SW 1271 (cell line): ENCODE measurements at places on chromosomes 6 and 20.

GRCh38 chr6:13368079-13368730 lies 39.9 kb upstream of the TBC1D7 start:
- no peak for DNase-seq

DNA sequence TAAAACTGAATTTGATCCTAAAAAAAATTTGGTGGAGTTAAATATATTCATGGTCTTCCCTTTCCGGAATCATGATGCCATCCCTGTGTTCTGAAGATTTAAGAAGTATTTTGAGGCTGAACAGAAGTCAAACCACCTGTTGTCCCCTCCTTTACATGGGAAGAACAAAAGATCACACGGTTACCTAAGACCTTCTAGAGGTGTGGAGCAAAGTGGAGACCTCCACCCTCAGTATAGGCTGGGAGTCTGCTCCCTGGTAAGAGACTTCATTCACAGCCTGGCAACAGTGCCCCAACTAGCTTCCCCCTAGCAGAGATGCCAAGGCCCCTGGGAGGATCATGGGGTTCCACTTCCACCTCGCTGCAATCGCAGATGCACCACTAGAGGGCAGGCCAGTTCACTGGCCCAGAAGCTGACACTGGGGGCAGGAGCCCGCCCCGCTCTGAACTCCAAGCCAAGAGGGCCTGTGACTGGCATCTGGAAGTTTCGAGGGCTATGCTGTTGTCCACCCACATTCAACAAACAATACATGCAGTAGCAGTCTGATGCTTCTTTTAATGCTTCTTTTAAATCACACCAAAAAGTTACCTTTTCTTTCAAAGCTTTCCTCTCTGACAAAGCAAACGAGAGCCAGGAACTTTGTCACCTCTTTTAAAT lies 19.5 kb upstream of the UBE2J1 start:
- no peak for DNase-seq

- DNase-seq = no peak
Measured at GRCh38 chr6:13142611-13143010, 185.7 kb downstream of the TBC1D7 start.

- DNase-seq = no peak
Measured at GRCh38 chr6:14751645-14752175, 494.2 kb upstream of the JARID2 start.

DNA sequence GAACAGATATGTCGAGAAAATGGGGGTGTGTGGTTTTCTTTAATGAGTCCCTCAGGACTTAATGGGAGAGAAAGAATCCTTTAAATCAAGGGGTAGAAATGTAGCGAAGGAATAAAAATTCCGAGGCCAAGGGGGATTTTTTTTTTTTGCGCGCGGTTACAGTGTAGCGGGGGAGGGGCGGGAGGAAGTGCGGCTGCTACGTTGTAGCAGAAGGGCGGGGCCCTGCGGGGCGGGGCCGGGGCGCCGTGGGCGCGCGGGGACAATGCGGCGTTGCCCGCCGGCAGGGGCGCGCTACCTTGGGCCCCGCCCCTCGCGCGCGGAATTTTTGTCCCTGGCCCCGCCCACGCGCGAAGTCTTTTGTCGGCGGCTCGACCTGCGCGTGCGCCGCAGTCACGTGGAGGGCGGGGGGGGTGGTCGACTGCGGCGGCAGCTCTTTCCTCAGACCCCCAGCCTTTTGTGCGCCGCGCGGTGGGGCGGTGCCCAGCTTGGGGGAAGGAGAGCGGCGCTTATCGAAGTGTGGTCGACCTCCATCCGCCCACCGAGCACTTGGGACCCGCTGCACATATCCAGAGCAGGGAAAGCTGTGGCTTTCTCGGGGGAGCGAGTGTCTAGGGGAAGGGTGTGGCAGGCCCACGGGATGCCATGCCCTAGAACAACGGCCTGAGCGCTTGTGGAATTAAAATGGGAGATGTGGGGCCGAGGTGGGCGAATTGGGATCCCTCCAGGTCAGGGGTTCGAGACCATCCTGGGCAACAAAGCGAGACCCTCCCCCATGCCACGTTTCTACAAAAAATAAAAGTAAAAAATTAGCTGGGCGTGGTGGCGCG lies 1.3 kb downstream of the TUBB start:
- DNase-seq = peak; percentile 46

- no peak for DNase-seq
Measured at GRCh38 chr6:2196079-2196679, 49.2 kb downstream of the GMDS start.

GRCh38 chr20:38935967-38936407 lies 9.8 kb downstream of the FAM83D start:
- DNase-seq = no peak

- DNase-seq = no peak
Measured at GRCh38 chr6:19789100-19789803, 47.9 kb upstream of the ID4 start.

DNA sequence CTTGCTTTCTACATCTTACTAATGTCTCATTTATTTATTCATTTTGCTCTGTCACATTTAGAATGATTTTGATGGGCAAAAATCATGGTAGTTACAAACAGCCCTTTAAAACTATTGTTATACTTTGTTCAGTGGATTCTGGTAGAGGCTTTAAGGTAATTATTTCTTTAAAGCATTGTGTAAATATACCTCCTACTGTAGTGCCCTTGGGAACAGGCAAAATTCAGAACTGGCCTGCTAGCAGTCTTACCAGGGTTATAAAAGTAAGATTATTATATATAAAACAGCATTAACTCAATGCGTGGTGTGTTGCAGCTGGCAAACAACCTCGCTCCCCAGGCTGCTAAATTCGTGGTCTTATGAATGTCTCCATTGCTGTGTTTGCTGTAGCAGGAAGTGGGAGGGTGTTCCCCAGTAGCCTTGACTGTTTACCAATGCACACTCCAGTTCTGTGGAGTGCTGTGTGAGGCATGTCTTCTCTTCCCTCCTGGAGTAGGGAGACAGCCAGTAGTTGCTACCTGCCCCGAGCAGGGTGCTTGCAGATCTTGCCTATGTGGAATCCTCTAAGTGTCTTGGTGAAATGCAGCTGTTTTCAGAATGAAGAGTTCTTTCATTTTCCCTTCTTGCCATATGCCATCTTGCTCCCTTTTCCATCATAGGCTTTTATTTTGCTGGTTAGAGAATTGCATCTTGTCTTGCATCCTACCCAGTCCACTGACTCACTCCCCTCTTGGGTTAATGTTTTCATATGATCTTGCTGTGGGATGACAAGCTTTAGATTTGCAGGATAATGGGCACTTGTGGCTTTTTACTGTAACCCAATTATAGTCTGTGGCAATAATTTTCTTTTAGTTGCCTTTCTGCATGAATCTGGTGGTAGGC lies 45.3 kb downstream of the IGF2R start:
- no peak for DNase-seq

DNA sequence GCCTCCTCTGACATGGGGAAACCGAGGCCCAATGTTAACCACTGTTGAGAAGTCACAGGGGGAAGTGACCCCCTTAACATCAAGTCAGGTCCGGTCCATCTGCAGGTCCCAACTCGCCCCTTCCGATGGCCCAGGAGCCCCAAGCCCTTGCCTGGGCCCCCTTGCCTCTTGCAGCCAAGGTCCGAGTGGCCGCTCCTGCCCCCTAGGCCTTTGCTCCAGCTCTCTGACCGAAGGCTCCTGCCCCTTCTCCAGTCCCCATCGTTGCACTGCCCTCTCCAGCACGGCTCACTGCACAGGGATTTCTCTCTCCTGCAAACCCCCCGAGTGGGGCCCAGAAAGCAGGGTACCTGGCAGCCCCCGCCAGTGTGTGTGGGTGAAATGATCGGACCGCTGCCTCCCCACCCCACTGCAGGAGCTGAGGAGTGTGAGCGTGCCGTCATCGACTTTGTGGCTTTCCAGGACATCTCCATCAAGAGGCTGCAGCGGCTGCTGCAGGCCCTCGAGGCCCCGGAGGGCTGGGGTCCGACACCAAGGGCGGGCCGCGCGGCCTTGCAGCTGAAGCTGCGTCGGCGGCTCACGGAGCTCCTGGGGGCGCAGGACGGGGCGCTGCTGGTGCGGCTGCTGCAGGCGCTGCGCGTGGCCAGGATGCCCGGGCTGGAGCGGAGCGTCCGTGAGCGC lies 1.6 kb downstream of the TNFRSF6B start:
- no peak for DNase-seq

GRCh38 chr6:145315982-145316600 lies 419.2 kb downstream of the EPM2A start:
- no peak for DNase-seq

GRCh38 chr20:60428651-60429050 lies 470.4 kb downstream of the CDH26 start:
- no peak for DNase-seq

GRCh38 chr6:166201878-166202277 lies 34.2 kb upstream of the TBXT start:
- no peak for DNase-seq

GRCh38 chr6:84046755-84047154 lies 13.2 kb downstream of the MRAP2 start:
- no peak for DNase-seq

- peak; percentile 57 for DNase-seq
Measured at GRCh38 chr6:33344701-33345697, 27.5 kb upstream of the ZBTB22 start.

DNA sequence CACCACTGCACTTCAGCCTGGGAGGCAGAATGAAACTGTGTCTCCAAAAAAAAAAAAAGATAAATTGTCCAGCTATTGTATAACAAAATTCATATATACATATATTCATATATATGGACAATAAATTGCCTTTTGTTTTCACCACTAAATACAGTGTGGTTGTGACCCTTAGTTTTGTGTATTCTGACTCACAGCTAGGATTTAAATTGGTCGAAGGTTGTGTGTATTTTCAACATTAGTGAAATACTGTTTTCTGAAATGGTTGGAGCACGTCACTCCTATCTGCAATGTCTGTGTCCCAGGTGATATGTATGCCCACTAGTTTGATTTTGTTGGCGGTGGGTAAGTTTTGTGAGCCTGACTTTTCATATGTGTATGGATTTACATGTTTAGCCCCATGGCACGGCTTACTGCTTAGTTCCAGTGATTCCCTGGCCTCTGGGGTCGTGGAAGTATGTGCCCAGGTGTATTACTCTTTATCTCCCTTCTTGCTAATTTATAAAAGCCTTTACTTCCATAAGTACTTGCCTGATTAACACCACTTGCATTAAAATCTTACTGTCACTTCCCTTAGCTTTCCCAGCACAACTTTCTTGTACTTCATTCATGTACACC lies 33.3 kb downstream of the JARID2 start:
- no peak for DNase-seq

GRCh38 chr6:19841181-19841580 lies 4.0 kb downstream of the ID4 start:
- DNase-seq = no peak

DNA sequence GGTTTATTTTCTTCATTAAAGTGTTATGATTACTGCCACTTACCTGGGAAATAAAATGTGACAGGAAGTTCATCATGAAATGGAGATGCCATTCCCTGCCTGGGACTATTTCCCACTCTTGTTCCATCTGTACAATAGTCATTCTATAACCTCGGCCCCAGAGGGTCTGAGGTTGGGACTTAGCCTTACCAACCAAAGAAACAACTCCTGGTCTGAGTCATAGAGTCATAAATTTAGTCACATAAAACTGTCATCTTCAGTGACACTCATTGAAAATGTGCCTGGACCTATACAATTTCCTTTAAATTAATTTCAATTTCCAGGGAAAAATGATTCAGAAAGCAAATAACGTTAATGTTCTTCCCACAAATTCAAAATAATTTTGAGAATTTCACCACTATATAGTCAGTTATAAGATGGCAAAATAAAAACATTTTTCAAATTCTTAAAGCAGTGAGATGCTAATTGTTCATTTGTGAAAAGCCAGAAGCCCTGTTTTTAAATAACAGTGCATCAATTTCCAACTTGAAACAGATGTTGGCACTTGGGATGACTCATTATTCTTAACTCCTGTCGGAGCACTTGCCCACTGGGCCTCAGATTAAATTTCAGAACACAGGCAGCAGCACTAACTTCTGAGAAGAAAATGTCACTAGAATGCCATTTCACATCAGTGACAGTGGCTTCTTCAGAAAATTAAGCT lies 201.2 kb upstream of the SMLR1 start:
- DNase-seq = no peak

DNA sequence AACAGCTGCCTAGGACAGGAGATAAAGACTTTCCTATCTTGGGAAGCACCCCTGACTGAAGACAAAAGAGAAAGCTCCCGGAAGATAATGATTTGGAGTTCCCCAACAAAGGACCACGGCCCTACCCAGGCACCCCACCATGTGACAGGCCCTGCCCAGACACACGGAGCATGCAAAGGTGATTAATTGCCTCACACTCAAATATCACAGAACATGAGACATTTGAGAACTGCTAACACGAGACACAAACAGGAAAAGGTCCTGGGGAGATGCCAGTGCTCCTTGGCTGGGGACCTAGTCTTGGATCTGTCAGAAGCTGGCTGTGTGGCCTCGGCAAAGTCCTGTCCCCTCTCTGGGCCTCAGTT lies 82.5 kb upstream of the PTPN1 start:
- DNase-seq = no peak

DNA sequence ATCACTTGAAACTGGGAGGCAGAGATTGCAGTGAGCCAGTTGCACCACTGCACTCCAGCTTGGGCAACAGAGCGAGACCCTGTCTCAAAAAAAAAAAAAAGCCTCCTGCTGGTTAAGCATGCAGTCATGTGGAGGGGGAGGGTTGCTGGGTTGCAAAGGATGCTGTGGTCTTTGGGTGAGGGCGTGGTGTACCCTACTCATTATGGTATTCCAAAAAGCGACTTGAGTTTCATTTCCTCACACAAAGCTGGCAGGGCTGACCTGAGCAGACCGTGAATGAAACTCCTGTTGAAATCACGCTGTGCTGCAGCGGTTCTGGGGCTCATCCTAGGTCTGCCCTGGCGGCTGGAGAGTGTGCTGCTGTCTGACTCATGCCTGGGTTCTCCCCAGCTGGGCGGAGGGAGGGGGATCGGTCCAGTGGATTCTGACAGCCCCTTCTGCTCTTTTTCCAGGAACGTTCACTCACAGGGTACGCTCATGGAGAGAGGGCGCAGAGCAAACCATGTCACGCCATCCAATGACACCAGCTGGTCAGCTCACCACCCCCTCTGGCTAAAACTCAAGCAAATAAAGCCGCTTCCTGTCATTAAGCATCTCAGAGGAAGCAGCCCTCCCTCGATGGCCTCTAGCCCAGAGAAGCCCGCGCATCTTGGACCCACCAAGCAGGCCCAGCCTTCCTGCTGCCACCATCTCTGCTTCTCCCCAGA lies 166.2 kb downstream of the SCML4 start:
- no peak for DNase-seq

GRCh38 chr20:47727170-47727880 lies 58.0 kb downstream of the SULF2 start:
- no peak for DNase-seq

DNA sequence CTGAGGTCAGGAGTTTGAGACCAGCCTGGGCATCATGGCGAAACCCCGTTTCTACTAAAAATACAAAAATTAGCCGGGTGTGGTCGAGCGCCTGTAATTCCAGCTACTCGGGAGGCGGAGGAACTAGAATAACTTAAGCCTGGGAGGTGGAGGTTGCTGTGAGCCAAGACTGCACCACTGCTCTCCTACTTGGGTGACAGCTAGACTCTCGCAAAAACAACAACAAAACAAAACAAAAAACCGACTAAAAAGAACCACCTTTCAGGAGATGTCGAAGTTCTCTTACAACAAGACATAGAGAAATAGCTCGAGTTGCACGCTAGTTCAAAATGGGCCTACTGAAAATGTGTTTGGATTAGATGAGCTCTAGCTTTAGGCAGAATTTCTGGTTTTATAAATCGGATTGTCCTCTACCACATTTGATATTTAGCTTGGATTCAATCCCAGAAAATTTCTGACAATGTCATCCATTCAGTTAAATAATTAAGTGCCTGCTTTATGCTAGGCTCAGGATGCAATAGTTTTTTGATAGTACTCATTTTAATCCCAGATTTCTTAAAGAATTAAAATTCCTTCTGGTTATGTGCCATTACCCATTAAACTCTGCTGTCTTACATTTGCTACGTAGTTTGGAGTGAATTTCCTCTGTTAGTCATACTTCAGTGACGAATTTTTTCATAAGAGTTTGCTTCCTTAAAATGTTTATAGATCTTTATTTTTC lies 137.5 kb upstream of the SHLD1 start:
- no peak for DNase-seq
